Prostate gland (tissue), 2 donors: ENCODE measurements at places on chromosomes 4 and X. TPM values are rescaled to one million over a fixed set of nuclear protein-coding genes. Genes with fewer than 3 reads are reported as not detected.

The TMEM154 gene
- 2.6 TPM for total RNA-seq

DNA sequence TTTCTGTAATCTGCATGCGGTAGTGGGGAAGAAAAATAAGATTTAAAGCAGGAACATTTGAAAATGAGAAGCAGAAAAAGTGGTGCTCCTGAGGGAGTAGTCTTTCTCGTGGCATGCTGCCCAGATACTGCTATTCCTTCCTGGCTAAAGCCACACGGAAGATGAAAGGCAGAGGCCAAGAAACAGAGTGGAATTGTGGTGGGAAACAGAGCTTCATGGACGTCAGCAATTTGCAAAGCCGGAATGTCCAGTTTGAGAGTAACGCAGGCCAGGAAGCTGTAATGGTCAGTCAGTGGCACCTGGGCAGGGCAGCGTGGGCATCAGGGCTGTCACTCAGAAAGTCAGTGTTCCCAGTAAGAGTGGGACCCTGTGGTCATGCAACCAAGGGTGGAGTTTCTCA lies 63.7 kb upstream of the FMR1 start:
- no peak overlapping the region for H3K4me3 ChIP-seq
- H3K27ac ChIP-seq: no peak overlapping the region
- no peaks in the 10 kb centered on the region for H3K4me1 ChIP-seq
- no peaks in the 10 kb centered on the region for H3K27me3 ChIP-seq
- DNase-seq: peak; percentile 3

- no peaks in the 10 kb centered on the region for H3K4me1 ChIP-seq
- no peak overlapping the region for H3K27ac ChIP-seq
- H3K27me3 ChIP-seq: no peaks in the 10 kb centered on the region
- no peaks in the 10 kb centered on the region for H3K36me3 ChIP-seq
- no peak overlapping the region for H3K4me3 ChIP-seq
- no peak for DNase-seq
Measured at GRCh38 chr4:89788206-89789072, 48.5 kb downstream of the SNCA start.

The FAM47C gene
- not detected for total RNA-seq

GRCh38 chr4:78592088-78592783 lies 40.7 kb downstream of the ANXA3 start:
- DNase-seq: no peak
- no peaks in the 10 kb centered on the region for H3K4me1 ChIP-seq
- no peak overlapping the region for H3K4me3 ChIP-seq
- H3K36me3 ChIP-seq: no peaks in the 10 kb centered on the region
- no peaks in the 10 kb centered on the region for H3K27me3 ChIP-seq

- no peak overlapping the region for H3K27ac ChIP-seq
- no peak overlapping the region for H3K4me3 ChIP-seq
- no peak for DNase-seq
- H3K4me1 ChIP-seq: no peaks in the 10 kb centered on the region
Measured at GRCh38 chrX:120021927-120022326, 55.6 kb downstream of the RHOXF2B start.

- H3K27me3 ChIP-seq: no peaks in the 10 kb centered on the region
- no peak overlapping the region for H3K27ac ChIP-seq
- no peak for DNase-seq
- H3K36me3 ChIP-seq: no peaks in the 10 kb centered on the region
- H3K4me1 ChIP-seq: no peaks in the 10 kb centered on the region
- no peak overlapping the region for H3K4me3 ChIP-seq
Measured at GRCh38 chr4:107564326-107564725, 155.7 kb downstream of the PAPSS1 start.

The CCDC110 gene
- total RNA-seq: 10.3 TPM

The TACC3 gene
- 4.3 TPM for total RNA-seq

The ASB9 gene
- 1.8 TPM for total RNA-seq

The P2RY10 gene
- not detected for total RNA-seq
